ENCODE measurements at places on chromosomes 16 and 17.

- DNase-seq, result no peak
Observed at GRCh38 chr17:16922386-16923096, 49.4 kb downstream of the TNFRSF13B start.

DNA sequence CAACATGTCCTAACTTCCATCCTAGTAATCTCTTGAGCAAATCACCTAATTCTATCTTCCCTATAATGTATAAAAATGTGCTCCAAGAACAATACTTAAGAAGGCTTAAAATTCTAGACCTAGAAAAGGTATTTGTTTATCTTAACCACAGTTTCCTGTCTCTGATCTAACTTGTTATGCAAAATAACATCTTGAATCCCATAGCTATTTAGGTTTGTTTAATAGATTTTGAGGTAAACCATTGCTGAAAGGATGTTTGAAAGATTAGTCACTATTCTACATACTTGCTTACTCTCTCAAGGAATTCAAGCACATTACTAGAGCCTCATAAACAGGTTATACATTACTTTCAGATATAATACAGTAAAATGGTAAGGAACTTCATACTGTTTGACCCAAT lies 13.0 kb downstream of the CA10 start:
- DNase-seq, result no peak

- no peak for DNase-seq
Observed at GRCh38 chr17:17929655-17930380, 42.4 kb downstream of the TOM1L2 start.

DNA sequence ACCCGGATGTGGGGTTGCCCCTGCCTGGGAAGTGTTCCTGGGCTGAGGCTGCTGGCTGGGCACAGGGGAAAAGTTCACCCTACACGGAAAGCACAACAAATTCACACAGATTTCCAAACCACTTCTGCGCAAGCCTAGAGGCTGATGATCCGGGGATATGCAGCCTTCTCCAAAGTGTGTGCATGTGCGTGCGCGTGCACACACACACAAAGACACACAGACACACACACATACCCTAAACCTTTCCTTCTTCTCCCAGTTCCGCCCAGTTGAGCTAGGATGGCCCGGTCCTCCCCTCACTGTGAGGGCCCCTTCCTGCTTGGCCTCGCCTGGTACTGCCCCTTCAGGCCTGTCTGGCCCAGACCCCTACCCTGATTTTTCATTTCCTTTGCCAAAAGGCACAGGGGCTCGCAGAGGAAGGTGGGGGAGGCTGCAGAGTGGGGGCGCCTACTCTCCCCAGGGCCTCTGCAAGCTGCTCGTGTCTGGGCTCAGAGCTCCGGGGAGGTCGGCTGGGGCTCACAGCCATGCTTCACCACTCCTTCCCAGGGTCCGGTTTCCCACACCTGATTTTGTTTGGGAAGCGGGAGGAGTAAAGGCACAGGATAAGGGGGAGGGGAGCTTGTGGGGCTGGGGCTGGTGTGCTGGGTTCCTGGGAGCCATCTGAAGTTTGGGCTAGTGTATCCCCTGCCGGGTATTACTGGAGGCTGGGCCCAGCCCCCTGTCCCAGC lies 144.7 kb downstream of the ENGASE start:
- no peak for DNase-seq

DNA sequence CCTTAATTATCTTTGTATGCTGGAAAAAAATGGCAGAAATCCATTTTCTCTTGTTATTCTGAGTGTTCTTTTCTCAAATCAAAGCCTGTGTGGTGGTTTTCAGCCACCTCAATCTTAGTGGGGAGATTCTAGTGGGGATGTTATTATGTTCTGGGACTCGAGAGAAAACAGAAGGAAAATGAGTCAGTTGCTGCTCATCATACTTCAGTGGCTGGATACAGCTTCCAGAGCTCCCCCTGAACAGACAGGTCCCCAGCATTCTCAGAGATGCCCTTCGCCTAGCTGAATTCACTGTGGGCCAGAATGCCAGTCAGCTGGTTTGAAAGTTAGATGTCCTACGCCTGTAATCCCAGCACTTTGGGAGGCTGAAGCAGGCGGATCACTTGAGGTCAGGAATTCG lies 8.5 kb downstream of the ST6GALNAC1 start:
- DNase-seq, result no peak

- peak; percentile 96 for DNase-seq
Observed at GRCh38 chr16:70750893-70751467, 50.0 kb downstream of the VAC14 start.

DNA sequence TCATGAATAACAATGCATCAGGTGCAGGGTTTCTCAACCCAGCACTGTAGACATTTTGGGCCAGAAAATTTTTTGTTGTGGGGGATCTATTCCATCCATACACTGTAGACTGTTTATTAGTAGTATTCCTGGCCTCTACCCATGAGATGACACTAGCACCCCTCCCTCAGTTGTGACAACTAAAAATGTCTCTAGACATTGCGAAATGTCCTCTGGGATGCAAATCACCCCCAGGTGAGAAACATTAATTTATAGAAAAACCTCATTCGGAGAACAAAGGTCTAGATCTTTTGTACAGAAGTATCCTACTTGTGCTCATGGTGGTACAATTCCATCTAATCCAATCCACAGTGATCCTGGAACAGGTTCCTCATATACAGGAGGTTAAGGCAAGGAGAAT lies 4.3 kb downstream of the ADAT1 start:
- no peak for DNase-seq

GRCh38 chr17:36816214-36816906 lies 120.9 kb upstream of the LHX1 start:
- DNase-seq, result no peak

DNA sequence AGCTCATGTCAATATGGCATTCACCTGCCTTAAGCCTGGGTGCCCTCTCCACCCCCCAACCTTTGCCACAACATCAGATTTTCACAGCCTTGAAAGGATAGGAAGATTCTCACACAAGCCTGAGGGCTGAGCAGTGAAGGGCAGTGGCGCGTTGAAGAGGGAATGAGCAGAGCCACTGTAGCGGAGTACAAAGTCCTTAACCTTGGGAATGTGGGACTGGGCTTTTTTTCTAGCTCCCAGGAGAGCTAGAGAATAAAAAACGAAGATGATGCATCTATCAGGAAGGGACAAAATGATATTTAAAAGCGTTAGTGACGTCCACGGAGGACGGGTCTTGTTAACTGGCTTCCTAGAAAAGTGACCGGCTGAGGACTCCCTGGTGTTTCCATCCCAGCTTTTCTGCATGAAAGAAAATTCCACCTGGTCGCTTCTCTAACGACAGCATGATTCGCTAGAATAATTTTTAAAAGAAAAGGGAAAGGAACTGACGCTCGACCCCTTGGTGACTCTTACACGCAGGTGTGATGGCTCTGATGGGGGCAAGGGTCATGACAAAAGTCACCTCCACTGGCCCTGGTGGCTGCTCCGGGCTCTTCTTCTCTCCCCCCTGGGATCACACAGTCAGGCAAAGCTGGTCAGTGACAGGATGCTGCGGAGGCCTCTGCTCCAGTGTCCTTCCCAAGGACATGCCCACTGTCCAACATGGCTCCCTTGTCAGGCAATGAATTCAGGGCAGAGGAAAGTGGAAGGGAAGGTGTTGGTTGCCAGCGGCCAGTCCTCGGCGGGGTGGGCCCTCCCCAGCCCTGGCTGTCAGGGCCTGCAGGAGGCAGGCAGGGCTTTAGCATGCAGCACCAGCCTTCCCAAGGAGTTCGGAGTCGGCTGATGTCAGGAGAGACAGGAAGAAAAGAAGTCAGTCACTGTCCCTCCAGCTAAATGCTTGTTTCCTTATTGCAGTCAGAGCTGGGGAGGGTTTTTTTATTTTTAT lies 58.4 kb upstream of the IRX3 start:
- DNase-seq, result no peak

GRCh38 chr17:68737761-68738443 lies 136.7 kb upstream of the FAM20A start:
- no peak for DNase-seq

- DNase-seq, result no peak
Observed at GRCh38 chr17:79978548-79978855, 57.2 kb downstream of the TBC1D16 start.

DNA sequence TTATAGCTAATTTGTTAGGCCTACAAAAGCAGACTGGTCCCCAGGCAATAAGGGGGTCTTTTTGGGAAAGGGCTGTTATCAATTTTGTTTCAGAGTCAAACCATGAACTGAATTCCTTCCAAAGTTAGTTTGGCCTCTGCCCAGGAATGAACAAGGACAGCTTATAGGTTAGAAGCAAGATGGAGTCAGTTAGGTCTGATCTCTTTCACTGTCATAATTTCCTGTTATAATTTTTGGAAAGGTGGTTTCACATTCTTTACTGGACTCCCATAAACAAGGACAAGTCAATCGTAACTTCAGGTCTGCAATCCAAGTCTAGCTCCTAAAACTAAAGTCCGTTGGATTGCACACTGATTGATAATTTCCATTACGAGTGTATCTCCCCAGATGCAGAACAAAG lies 30.1 kb upstream of the SHCBP1 start:
- DNase-seq, result no peak

DNA sequence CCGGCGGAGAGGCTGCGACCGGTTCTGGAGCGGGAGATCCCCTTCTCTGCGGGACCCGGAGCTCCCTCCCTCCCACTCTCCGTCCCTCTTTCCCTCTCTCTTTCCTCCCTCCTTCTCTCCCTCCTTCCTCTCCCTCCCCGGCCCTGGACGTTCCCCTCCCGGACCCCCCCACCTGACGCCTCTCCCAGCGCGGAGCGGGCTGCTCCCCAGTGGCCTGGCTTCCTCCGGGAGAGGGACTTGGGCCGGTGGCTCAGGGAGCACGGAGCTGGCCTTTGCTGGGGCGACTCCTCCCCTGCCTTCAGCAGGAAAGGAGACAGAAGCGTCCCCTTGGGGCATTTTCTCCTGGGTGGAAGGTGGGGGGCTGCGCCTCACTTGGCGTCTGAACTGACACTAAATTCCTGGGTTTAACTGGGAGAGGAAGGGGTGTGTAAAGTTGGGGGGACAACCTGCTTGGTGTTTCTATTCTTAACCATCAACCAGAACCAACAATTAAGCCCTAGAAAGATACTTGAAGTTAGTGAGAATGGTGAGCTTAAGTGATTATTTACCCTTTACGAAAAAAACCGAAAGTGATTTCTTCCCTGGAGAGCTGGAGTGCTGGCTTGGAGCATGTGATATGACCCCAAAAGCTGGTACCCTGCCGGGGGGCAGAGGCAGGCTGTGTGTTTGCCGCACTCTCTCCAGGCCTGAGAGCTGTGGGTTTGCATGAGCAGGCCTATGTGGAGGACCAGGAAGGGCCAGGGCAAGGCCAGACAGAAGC lies 775 bp downstream of the SPIRE2 start:
- DNase-seq, result no peak

DNA sequence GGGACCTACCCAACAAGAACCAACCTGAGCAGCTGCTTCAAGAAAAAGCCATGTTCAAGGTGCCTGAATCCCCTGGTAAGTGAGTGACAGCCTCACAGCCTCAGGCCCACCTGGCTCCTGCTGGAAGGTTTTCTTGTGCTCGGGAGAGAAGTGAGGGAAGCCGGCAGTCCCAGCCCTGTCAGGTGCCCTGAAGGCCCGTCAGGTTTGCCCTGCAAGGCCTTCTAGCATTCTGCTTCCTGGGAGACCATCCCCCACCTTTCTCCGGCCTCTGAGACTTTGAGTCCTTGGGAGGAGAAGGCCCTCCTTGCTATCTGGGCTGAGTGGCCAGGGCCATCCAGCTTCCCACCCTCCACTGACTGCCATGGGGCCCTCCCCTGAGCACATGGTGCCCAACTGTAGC lies 166.7 kb upstream of the ZNF267 start:
- no peak for DNase-seq

DNA sequence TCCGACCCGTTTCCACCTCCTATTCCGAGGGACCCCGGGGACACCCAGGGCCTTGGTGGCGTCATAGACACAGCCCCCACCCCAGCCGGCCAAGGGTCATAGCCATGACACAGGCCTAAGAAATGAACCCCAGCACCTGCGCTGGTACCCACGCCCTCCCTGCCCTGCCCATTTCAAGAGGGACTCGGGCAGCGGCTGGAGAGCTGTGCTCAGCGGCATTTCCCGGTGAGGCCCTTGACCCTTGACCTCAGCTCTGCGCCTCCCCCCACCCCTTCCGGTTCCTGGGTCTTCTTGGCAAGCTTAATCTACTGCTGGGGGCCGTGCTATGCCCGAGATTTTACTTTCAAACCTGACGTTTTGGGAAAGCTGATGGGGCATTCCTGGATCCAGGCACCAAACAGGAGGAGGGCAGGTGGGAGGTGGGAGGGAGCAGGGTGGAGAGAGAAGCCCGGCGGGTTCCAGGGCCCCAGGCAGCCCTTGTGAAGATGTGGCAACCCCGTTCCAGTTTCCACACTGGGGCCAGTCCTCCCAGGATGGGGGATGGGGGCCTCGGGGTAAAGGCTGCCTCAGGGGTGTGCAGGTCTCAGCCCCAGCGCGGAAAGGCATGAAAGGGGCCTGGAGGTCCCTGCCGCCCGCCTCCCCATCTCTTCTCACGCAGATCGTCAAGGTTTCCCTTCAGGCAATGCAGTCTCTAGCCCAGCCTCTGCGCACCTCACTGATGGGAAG lies at the start of gene SLC22A31:
TSS of gene SLC22A31 (minus strand) at position 414 of the 726 bp plus-strand sequence. CDS start at position 378, 36 bp downstream.
- no peak for DNase-seq

DNA sequence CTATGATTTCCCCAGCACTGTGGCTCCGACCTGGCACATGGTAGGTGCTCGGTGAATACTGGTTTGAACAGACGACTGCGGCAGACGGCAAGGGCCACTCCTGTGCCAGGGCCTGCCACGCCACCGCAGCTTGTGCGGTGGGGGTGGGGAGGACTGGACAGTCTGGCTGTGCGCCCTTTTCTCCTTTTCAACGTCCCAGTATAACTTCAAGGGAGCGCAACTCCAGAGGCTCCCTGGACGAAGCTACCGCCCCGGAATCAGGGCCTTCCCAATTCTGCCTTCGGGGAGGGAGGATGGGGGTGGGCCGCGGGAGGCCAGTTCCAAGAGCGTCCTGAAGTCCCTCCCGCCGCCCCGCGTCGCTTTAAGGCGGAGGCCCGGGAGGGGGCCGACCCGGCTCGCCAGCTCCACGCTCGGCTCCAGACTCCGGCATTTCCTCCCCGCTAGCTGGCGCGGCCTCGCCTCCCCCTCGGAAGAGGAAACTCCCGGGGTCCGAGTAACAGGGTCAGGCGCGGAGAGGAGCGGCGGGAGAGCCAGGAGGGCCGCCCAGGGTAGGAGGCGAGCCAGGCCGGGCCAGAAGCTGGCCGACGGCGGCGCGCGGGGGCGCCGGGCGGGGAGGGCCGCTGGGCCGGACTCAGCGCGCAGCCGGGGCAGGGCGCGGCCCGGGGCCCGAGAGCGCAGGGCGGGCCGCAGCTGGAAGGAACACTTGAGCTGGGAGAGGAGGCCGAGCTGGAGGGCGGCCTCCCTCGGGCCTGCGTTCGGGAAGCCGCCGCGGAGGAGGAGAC lies at the start of gene ITPRIPL2:
TSS of gene ITPRIPL2 (plus strand) at position 388 of the 782 bp plus-strand sequence. CDS start 498 bp downstream, outside the sequence.
- DNase-seq, result peak; percentile 93

DNA sequence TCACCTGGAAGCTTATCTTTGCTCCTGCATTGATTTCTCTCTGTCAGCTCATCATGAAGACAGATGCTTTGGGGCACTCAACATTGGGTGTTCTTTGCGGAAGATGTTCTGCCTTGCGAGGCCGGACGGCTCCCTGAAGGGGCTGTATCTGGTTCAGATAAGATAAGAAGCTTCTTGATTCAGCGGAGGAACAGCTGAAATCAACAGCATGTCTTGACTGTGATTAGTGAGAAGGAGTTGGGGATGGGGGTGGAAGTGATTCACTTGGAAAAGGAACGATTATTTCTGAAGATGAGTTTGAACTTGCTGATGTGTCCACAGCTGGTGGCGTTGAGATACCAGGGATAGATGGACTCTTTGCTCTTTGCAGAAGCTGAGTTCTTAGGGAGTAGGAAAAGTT lies 126.9 kb upstream of the WSCD1 start:
- no peak for DNase-seq
